ENCODE measurements at places on chromosomes 5 and 9. TPM values are rescaled to one million over a fixed set of nuclear protein-coding genes. Genes with fewer than 3 reads are reported as not detected.
A peak's percentile ranks its signal among the peaks of the same experiment; 100 is the strongest.

- H3K27ac ChIP-seq: no peak overlapping the region
- no peak for DNase-seq
- H3K4me1 ChIP-seq: no peaks in the 10 kb centered on the region
- H3K27me3 ChIP-seq: no peaks in the 10 kb centered on the region
- H3K36me3 ChIP-seq: no peaks in the 10 kb centered on the region
- no peak overlapping the region for H3K4me3 ChIP-seq
Observed at GRCh38 chr9:93013856-93014582, 44.5 kb upstream of the SUSD3 start.

The TMEFF1 gene
- polyA plus RNA-seq: 0.03 TPM

DNA sequence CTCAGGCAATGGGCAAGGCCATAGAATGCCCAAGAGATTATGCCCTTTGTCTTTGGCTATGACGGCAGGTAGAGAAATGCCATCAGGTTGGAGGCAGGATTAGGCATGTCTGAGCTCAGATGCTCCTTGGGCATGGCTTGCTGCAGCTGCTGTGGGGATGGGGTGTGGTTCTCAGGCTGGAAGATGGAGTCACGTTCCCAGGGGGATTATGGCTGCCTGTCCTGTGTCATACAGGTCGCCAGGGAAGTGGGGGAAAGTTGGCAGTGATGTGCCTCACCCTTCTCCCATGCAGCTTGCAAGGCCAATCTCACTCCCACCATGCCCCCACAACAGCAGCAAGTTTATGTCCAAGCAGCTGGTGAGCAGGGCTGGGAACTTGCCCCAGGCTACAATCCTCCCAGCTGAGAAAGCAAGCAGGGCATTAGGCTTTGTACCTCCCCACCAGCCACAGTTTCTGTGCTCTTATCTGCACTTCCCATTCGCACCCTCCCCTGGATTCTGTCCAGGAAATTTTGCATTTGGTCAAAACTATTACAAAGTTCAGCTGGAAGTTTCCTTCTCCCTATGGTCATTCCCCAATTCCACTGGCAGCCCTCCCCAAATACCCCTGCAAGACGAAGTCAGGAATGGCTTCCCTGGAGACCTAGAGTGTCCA is 1788.0 kb upstream of the NUDT12 start:
- H3K27me3 ChIP-seq: no peaks in the 10 kb centered on the region
- H3K4me3 ChIP-seq: no peak overlapping the region
- H3K27ac ChIP-seq: no peak overlapping the region
- no peaks in the 10 kb centered on the region for H3K36me3 ChIP-seq
- no peaks in the 10 kb centered on the region for H3K4me1 ChIP-seq

The DAPK1 gene
- polyA plus RNA-seq: 2.2 TPM

DNA sequence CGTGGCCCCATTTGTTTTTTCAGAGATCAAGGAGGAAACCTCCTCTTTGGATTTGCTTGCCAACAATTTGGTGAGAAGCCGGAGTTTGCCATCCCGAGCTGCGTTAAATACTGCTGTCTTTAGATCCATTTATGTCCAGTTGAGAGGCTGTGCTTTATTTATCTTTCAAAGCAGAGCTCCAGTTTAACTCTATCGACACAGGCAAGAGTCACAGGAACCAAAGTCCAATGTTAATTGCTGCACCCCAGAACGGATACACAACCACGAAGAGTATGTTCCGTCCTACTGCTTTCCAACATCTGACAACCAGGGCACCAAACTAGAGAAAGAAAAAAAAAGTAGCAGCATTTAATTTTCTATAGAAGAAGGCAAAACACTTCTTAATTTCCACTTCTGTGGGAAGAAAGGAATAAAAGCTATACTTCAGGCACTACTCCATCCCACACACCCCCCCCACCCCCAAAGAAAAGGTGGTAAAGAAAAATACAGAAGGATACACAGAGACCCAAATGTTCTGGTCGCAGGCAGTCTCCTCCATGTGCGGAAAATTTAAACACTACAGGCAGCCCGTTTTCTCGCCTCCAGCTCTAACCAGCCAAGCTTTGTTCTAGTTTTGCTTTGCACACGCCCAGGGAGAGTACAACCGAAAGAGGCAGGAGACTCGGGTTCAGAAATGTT is 1.1 kb downstream of the FEM1C start:
- H3K27ac ChIP-seq: peak overlapping the region; percentile 96
- DNase-seq: no peak
- H3K27me3 ChIP-seq: no peaks in the 10 kb centered on the region
- peak overlapping the region; percentile 96 for H3K4me3 ChIP-seq
- H3K36me3 ChIP-seq: no peaks in the 10 kb centered on the region
- H3K4me1 ChIP-seq: peaks cover 55% of the 10 kb centered on the region

GRCh38 chr5:55860288-55860687 is 9.1 kb downstream of the IL31RA start:
- DNase-seq: no peak
- H3K4me1 ChIP-seq: no peaks in the 10 kb centered on the region
- H3K36me3 ChIP-seq: no peaks in the 10 kb centered on the region
- H3K27me3 ChIP-seq: no peaks in the 10 kb centered on the region

- H3K27me3 ChIP-seq: no peaks in the 10 kb centered on the region
- H3K4me3 ChIP-seq: no peak overlapping the region
- H3K4me1 ChIP-seq: no peaks in the 10 kb centered on the region
Observed at GRCh38 chr5:163908253-163908652, 402.8 kb downstream of the MAT2B start.

- no peak for DNase-seq
- peaks cover 6% of the 10 kb centered on the region for H3K4me1 ChIP-seq
- no peak overlapping the region for H3K27ac ChIP-seq
- H3K36me3 ChIP-seq: peaks cover 25% of the 10 kb centered on the region
- no peak overlapping the region for H3K4me3 ChIP-seq
Observed at GRCh38 chr9:5008202-5008601, 23.1 kb downstream of the JAK2 start.

DNA sequence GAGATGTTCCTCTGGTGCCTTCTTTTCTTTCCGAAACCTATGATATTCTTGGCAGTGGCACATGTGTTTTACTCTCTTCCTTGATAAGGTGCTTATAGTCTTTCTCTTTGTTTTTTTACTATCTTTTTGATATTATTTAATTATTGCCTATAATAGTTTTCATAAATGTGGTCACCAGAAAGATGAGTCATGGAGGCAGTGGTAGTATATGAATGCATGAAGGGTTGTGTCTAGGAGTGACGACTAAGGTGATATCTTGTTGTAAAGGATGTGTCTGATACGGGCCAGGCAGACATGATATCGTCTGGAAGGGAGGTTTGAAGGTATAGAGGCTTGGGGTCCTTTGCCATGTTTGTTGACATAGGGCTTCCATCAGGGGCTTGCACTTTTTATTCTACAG is 36.8 kb downstream of the SLC44A1 start:
- H3K4me3 ChIP-seq: no peak overlapping the region
- H3K27ac ChIP-seq: no peak overlapping the region
- no peak for DNase-seq
- no peaks in the 10 kb centered on the region for H3K36me3 ChIP-seq
- H3K4me1 ChIP-seq: no peaks in the 10 kb centered on the region

DNA sequence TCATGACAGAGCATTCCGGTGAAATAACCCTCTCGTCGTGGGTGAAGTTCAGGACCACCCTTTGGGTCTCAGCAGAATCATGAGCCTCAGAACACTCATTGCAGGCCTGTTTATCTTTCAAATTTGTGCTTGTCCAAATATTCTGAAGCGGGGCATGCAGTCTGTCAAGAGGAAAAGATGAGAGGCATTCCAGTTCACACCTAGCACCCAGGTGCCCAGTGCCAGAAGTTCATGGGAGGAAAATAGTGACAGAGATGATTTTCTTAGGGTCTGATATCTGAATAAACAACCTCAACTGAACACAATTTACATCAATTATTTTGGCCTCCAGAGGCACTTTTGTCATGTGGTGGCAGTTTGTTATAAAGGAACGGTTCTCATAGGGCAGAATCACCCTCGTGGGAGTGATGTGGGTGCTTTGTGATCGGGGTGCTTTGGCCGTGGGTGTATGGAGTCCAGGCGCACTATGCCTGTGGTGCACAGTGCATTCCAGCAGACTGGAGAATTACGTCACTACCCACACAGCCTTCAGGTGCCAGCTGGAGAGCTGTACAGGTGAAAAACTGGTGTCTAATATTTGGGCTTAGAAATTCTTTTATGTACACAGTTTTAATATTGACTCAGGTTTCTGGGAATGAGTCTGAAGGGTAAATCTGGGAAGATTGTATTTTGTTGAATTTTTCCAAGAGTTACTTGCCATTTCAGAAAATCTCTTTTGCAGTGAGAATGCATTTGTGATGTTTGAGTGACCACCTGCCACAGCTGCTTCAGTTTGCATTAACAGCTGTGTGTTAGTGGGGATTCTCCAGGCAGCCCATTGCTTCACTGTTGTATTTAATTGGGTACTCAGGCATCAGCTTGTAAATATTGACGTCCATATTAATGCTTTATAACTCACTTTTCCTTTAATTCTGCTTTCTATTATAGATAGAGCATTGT is 289.3 kb downstream of the FANCC start:
- H3K36me3 ChIP-seq: no peaks in the 10 kb centered on the region
- no peak overlapping the region for H3K4me3 ChIP-seq
- H3K4me1 ChIP-seq: peaks cover 17% of the 10 kb centered on the region
- no peak for DNase-seq

GRCh38 chr9:18666348-18666747 is 192.4 kb downstream of the ADAMTSL1 start:
- H3K36me3 ChIP-seq: no peaks in the 10 kb centered on the region
- no peak overlapping the region for H3K4me3 ChIP-seq
- no peak for DNase-seq

The PCDHA5 gene
- polyA plus RNA-seq: not detected

- DNase-seq: peak; percentile 70
- peak overlapping the region; percentile 78 for H3K27ac ChIP-seq
- H3K4me3 ChIP-seq: no peak overlapping the region
- H3K4me1 ChIP-seq: no peaks in the 10 kb centered on the region
- no peaks in the 10 kb centered on the region for H3K36me3 ChIP-seq
Observed at GRCh38 chr5:9653811-9654210, 23.7 kb upstream of the TAS2R1 start.

GRCh38 chr9:104577263-104577662 is 8.3 kb downstream of the OR13C8 start:
- H3K27ac ChIP-seq: no peak overlapping the region
- H3K4me1 ChIP-seq: no peaks in the 10 kb centered on the region
- no peaks in the 10 kb centered on the region for H3K36me3 ChIP-seq

DNA sequence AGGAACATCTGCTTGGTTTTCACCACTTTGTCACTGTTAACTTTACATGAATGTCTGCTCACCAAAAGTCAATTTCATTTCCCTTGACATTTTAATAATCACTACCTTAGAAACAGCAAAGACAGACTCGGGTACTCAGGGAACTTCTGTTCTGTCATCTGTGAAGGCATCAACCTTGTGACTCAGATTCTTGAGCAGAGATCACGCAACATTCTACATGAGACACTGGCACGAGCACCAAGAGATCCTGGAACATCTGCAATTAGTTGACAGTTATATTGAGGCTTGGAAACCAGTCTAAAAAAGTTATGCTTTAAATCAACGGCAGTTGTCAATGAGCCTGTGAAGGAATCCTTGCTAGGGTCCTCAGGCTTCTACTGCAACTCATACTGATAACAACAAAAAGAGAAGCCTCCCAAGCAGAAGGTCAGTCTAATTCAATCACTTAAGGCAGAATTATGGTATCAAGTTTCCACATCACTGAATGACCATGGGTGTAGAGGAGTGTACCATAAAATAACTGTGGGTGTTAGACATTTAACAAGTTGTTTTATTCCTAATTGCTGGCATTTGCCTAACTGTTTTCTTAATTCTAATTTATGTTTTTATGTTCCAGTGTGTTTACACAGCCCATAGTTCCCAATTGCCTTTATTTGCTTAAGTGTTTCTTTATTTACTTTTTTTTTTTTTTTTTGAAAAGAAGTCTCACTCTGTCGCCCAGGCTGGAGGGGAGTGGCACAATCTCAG is 3.3 kb upstream of the PBX3 start:
- DNase-seq: no peak
- no peaks in the 10 kb centered on the region for H3K27me3 ChIP-seq
- H3K36me3 ChIP-seq: no peaks in the 10 kb centered on the region
- H3K27ac ChIP-seq: no peak overlapping the region
- H3K4me3 ChIP-seq: no peak overlapping the region
- peaks cover 9% of the 10 kb centered on the region for H3K4me1 ChIP-seq

DNA sequence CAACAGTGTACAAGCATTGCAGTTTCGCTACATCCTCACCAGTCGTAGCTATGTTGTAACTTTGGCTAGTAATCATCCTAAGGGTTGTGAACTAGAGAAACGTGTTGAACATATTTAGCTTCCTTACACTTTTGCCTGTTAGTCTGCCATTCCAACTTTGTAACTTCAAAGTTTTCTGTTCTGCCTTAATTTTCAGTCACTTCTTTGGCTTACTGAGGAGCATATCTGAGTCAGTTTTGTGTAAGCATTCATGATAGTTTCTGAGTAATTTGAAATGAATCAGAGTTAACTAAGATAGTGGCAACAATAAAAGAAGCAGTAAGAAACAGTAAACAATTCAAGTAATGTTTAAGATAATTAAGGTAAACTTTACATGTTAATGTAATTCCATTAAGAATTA is 58.9 kb upstream of the MCCC2 start:
- H3K36me3 ChIP-seq: peaks cover 66% of the 10 kb centered on the region
- no peaks in the 10 kb centered on the region for H3K4me1 ChIP-seq
- no peak overlapping the region for H3K27ac ChIP-seq

- DNase-seq: no peak
- no peaks in the 10 kb centered on the region for H3K36me3 ChIP-seq
- H3K4me1 ChIP-seq: peaks cover 26% of the 10 kb centered on the region
- H3K4me3 ChIP-seq: no peak overlapping the region
- no peak overlapping the region for H3K27ac ChIP-seq
Observed at GRCh38 chr5:171525085-171525484, 105.6 kb downstream of the FGF18 start.

GRCh38 chr5:57366744-57367143 is 115.9 kb downstream of the ACTBL2 start:
- H3K4me3 ChIP-seq: no peak overlapping the region
- DNase-seq: no peak
- H3K27ac ChIP-seq: no peak overlapping the region
- H3K27me3 ChIP-seq: no peaks in the 10 kb centered on the region
- H3K4me1 ChIP-seq: no peaks in the 10 kb centered on the region

DNA sequence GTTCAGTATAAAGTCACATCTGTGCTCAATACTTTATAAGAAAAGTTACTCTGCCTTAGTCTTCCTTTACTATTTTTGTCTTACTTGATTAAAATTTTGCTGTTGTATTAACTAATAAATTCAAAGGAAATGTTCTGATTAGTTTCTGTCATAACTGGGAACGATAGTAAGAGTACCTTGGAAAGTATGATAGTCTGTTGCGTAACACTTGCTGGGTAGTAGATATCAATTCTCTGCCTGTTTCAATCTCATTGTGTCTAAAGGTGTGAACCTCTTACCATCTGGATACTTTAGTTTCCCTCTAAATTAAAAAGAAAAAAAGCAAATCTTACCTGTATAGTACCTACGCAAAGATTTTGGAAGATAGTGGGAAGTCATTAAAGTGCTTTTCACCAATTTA is 48.5 kb downstream of the COMMD10 start:
- no peaks in the 10 kb centered on the region for H3K27me3 ChIP-seq
- H3K4me1 ChIP-seq: peaks cover 9% of the 10 kb centered on the region
- peaks cover 13% of the 10 kb centered on the region for H3K36me3 ChIP-seq
- no peak overlapping the region for H3K27ac ChIP-seq
- H3K4me3 ChIP-seq: no peak overlapping the region

The CAMLG gene
- polyA plus RNA-seq: 21.8 TPM

- H3K27ac ChIP-seq: no peak overlapping the region
- H3K4me3 ChIP-seq: no peak overlapping the region
- no peaks in the 10 kb centered on the region for H3K36me3 ChIP-seq
- H3K27me3 ChIP-seq: no peaks in the 10 kb centered on the region
- no peak for DNase-seq
Observed at GRCh38 chr5:67437905-67438845, 241.6 kb upstream of the CD180 start.

Data from heart right ventricle (tissue), 16 donors.